NCI-H1092 treated with DMSO at 0.1 percent for 48 hours (cell line): ENCODE measurements at places on chromosomes 12 and 14.

DNA sequence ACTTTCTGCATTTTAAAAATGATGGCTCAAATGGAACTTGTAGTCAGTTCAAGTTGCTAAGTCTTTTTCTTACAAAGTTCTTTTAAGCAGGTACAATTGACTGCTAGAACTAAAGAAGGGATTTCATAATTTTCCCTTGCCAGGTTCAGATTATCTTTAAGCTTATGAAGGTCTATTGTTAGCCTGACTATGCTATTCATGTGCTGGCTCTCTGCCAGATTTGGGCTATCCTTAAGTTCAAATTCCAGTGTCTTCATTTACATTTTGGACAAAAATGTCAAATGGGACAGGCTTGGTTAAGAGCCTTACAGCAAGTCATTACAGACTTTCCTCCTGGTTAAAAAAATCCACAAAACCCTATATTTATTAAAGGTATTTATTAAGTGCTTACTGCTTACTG, 42.3 kb downstream of the INSM2 start:
- no peak for DNase-seq

GRCh38 chr12:85641796-85642195, 194.4 kb downstream of the RASSF9 start:
- DNase-seq, result no peak

- DNase-seq, result no peak
These were observed 15.9 kb upstream of the AMIGO2 start for GRCh38 chr12:47095446-47096236.

DNA sequence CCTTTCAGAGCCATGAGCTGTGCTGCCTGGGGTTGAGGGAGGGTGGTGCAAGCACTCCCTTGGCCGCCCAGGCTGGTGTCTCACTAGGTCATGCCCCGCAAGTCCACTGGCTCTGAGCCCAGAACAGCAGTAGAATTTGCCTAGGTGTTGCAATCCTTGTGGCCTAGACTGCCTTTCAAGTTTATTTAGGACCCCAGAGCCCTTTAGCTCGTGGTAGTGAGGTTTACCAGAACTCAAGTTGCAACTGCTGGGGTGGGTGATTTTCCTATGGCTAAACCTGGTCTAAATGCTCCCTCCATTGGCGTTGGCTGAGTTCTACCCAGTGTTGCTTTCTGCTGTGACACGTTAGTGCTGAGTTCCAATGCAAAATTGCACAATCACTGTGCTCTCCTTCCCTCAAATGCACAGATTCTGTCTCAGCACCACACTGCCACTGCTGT, 287.2 kb downstream of the BCAT1 start:
- no peak for DNase-seq

DNA sequence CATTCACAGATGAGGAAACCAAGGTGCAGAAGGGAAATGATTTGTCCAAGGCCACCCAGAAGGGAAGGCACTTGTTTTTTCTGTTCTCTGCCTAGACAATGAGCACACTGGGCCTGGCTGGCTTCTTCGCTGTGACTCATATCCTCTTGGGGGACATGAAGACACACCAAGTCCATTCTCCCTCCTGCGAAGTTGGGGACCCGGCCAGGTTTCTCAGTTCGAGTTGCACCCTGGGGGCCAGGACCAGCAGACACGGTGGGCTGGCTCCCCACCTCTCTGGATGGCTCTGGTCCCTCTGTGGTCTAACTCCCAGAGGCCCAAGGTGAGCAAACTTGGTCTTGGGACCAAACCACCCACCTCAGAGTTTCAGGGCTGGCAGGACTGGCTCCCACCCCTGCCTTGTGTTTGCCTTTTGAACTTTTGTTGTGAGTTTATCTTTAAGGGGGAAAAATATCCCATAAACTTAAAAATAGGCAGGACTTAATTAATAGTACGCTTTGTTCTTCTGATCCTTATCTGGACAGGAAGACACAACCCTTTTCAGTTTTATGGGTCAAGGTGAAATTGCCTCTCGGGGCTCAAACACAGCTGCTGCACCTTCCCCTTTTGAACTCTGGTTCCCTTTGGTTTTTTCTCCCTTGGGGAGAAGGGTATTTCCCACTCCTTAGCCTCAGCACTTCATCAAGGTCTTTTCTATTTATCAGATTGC, 9.0 kb upstream of the MLEC start:
- no peak for DNase-seq

GRCh38 chr14:40616579-40616978, 990.1 kb upstream of the LRFN5 start:
- DNase-seq, result no peak

DNA sequence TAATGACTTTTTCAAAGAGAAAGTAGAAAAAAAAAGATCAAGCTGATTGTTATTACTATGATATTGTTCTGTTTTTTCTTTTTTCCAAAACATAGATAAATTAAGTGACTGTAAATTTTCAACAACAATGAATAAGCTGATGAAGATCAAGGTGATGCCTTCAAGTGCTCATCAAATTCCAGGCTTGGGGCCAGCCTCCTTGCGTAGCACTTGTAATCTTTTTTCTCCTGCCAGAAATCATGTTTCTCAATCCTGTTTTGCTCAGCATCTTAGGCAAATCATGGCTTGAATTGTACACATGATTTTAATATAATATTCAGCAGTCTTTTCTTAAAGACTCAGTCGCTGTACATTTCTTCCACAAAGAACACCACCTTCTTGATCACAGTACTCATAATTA, 333.2 kb downstream of the NPAS3 start:
- DNase-seq, result no peak
